ENCODE measurements at places on chromosomes 5 and 9.

- no peak for DNase-seq
These were observed 378 bp downstream of the GPR151 start for GRCh38 chr5:146515473-146516150.

DNA sequence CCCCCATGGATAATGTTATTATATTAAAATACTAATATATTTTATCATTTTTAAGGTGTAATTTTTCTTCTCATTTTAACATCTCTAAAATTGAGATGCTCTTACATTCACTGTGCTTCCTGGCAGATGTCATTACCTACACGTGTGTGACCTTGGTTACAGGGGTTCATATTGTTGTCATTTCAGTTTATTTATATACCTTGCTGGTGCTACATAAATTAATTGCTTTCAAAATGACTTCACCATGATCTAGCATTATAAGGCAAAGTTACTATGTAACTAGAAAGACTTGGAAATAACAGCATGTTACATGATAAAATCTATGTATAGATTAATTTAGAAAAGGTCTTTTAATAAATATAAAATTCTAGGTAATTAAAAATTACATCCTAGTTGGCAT lies 60.9 kb downstream of the ARHGEF28 start:
- no peak for DNase-seq

DNA sequence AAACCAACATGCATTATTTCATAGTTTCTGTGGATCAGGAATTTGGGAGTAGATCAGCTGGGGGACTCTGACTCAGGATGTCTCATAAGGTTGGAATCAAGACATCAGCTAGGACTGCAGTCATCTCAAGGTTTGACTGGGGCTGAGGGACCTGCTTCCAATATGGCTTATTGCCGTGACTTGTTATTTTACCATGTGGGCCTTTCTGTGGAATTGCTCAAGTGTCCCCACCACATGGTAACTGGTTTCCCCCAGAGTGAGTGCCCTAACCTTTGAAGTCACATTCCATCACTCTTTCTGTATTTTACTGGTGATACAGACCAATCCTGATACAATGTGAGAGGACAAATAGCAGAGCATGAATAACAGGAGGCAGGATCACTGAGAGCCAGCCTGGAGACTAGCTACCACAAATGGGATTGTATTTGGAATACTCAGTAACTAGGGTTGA lies 70.2 kb upstream of the ELL2 start:
- no peak for DNase-seq

DNA sequence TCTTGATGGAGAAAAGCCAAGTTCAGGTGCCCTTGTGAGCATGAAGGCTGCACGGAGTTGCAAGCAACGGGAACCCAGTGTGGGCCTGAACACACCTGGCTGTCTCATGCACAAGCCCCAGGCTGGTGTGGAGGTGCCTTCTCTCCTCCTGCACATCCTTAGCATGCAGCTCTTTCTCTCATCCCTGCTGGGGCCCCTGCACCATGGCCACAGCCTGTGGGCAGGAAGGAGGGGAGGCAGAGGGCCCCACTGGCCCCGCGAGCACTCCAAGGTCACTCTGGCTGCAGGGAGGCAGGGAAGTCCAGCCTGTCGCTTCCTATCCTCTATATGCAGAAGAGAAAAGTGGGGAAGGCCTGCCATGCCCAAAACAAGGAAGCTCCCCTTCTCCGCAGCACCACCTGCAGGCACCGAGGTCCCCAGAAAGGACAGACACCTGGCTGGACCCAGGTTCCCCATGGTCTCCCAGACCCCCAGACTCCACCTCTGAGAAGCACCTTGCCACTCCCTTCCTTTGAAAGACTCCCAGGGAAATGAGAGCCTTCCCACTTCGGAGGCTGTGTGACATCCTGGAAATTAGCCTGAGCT lies 18.6 kb downstream of the STKLD1 start:
- no peak for DNase-seq

DNA sequence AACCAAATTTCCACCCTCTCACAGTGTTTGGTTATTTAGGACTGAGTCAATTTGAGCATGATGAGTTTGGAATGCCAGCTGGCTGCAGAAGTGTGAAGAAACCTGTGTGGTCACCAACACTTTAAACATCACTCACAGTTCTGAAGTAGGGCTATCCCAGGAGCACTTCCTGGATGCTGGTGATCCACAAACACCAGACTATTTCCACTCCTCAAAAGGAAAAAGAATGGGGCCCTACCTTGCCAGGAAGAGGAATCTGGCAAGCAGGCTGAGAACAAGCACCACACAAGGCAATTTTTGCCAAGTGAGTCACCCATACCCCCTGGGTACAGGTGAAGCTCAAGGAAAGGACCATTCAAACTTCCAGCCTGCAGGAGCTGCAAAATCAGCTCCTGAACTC lies 294.2 kb upstream of the PTGER4 start:
- DNase-seq, result no peak

- DNase-seq, result no peak
These were observed 60.2 kb downstream of the ARHGAP26 start for GRCh38 chr5:142830241-142831008.

GRCh38 chr5:145830594-145830993 lies 4.5 kb downstream of the PRELID2 start:
- DNase-seq, result peak; percentile 49

DNA sequence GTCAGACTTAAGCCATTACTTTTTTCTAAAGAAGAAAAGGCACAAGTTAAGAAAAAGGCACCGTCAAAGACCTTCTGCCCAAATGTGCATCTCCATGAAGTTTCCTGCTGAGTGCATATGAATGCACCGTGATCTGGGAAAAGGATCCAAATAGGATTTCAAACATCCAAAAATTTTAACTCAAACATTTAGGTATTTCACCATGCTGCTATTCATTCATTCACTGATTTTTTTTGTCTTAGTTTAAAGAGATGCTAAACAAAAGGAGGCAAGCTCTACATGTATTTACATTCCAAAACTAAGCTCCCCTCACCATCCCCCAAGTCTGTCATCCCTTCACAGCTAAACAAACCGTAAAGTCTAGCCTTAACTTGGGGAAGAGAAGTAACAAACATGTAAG lies 291.9 kb downstream of the ARL15 start:
- no peak for DNase-seq

- no peak for DNase-seq
These were observed 112.2 kb upstream of the SMC2 start for GRCh38 chr9:103981912-103982311.

- no peak for DNase-seq
These were observed 26.9 kb downstream of the GPRIN1 start for GRCh38 chr5:176583076-176583475.

GRCh38 chr9:79570448-79571308 lies 1.1 kb upstream of the TLE4 start:
- no peak for DNase-seq

- no peak for DNase-seq
These were observed 23.7 kb downstream of the RALGPS1 start for GRCh38 chr9:126938327-126938726.

DNA sequence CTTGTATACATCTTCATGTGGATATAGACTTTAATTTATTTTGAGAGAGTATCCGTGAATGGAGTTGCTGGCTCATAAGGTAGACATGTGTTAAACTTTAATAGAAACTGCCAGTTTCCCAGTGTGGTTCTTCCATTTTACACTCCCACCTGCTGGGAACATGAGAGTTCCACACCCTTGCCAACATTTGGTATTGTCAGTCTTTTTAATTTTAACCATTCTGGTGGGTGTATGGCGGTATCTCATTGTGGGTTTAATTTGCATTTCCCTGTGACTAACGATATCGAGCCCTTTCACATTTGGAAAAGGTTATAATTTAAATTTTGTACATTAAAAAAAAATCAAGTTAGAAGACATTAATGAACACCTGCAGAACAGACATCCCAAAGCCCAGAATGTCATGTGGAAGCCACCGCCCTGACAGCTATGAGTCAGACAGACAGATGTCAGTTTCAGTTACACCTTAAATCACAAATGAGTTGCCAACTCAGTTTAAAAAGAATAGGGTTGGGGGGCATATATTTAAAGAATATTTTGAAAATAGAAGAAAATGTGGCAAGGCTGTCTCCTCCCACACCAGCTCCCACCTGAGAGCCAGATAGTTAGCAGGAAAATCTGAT lies 36.9 kb downstream of the ANKRD33B start:
- DNase-seq, result no peak

- DNase-seq, result no peak
These were observed 585.2 kb downstream of the ZNF608 start for GRCh38 chr5:124161266-124161665.

DNA sequence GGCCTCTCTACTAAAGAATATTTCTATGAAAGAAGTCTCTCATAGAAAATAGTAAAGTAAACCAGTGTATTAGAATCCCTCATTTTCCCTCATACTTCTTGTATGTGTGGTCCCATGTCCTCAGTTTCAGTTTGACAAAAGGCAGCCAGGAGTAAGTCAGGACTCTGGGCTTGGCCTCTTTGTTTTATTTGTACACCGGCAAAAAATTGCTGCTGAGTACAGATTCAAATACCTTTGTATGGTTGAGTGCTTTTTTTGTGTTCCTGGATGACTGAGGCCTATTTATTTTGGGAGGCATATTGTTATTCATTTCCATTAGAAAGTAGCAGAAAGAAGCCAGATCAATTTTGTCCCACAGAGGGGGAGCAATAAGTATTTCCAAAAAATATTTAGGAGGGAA lies 47.3 kb upstream of the CEP78 start:
- DNase-seq, result no peak

- DNase-seq, result no peak
These were observed 10.6 kb downstream of the EGFL7 start for GRCh38 chr9:136673088-136673974.

GRCh38 chr9:76667521-76667957 lies 96.7 kb upstream of the PCA3 start:
- no peak for DNase-seq

DNA sequence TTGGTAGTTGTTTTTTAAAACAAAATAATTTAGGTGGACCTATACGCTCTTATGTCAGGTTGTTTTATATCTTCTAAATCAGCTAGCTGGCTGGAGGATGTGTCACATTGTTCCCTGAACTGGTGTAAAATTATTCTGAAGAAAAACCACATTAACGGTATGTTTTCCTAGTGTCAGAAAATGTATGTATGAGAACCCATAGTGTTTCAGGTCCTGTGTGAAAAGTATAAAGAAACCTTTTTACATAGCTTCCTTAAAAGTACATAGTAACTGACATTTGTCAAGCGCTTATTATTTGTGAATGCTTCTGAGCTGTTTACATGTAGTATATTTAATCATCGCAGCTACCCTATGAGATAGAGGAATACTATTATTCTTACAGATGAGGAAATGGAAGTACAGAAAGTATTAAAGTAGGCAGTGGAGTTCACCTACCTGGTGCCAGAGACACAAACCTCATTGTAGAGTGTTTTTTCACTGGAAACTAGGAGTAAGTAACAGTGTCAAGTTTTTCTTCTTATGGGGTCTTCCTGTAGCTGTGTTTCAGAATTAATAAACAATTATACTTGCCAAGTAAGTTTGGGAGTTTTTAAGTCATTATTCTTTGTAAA lies 10.4 kb upstream of the FAM120AOS start:
- no peak for DNase-seq

DNA sequence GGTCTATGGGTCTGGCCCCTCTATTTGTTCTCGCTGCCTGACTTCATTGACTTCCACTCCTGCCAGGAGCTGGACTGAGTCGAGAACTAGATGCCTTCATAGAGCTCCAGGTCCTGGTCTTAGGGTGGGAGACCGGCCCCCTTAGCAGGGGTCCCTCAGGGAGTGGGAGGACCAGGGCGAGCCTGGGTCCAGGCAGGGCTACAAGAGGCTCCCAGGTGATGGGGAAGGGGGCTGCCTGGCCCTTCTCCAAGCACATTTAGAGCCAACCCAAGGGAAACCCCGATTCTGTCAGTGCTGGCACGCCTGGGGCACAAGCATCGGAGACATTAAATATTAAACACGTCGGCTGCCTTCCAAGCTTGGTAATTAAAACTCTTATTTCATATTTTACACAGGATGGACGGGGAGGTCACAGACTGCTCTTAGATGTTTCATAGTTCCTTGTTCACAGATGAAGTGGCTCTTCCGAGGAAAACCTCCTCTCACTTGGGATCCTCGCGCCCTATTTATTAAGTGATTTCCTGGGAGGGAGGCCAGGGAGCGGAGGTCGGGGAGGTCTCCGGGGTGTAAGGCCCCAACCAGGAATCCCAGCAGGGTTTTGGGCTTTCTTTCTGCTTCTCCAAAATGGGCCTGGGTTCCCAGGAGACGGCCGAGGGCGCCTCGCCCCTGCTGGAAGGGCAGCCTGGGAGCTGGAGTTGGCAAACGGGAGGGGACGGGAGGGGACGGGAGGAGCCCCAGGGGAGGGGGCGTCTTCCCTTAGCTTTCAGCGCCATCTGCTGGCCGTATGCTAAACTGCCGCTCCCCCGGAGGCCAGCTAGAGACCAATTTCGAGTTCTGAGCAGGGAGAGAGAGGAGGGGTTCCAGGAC lies 23.4 kb upstream of the ZBTB43 start:
- DNase-seq, result peak; percentile 63

DNA sequence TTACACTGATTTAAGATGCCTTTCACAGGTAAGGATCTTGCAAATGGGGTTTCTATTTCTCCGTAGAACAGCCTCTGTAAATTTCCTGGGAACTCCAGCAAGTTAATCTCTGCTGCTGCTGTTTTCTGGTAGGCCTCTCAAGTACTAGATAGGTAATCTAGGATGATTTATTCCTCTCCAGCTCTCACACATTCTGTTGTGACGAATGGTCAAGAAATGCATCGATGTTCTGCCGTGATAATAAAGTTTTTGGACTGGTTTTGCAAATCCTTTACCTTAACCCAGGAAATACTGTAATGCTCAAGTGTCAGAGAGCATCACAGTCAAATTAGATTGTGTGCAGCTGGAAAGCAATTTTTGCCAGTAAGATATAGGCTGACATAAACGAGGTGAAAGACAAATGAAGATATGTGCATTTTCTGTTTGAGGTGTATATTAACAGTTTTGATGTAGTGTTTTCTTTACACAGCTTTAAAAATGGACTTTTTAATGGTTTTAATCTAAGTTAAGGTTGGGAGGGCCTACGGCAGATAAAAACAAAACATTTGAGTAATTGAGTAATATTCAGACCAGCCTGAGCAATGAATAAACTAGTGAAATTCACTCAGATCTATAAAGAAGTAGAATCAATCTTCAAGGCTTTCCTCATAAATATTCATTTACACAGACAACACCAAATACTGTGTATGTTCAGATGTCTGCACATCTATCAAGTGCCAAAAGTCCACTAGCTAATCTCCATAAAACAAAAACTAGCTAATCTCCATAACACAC lies 300.6 kb upstream of the EDIL3 start:
- no peak for DNase-seq

DNA sequence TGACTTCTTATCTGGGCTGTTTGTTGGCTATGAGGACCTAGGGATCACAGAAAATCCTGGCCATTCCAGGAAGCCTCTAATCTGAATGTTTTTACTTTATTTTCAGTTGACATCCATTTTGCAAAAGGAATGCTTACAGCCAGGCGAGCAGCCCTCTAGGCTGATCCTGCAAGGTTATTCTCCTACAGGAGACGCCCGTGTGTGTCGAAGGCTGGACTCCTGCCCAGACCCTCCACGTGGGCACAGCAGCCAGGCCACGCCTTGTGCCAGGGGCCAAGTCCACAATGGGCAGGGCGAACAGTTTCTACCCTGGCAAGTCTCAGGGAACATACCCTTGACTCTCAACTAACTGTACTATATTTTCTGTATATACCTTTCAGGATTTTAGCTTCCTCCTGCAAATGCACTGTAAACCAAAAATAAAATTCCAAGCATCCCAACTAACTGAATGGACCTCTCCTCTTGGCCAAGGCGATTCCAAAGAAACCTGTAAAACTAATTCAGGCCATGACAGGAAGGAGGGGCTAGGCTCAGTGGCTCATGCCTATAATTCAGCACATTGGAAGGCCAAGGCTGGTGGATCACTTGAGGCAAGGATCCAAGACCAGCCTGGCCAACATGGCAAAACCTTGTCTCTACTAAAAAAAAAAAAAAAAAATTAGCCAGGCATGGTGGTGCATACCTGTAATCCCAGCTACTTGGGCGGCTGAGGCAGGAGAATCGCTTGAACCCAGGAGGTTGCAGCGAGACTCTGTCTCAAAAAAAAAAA lies 5.7 kb downstream of the CMBL start:
- no peak for DNase-seq
